ENCODE measurements at places on chromosomes 5 and 9.

DNA sequence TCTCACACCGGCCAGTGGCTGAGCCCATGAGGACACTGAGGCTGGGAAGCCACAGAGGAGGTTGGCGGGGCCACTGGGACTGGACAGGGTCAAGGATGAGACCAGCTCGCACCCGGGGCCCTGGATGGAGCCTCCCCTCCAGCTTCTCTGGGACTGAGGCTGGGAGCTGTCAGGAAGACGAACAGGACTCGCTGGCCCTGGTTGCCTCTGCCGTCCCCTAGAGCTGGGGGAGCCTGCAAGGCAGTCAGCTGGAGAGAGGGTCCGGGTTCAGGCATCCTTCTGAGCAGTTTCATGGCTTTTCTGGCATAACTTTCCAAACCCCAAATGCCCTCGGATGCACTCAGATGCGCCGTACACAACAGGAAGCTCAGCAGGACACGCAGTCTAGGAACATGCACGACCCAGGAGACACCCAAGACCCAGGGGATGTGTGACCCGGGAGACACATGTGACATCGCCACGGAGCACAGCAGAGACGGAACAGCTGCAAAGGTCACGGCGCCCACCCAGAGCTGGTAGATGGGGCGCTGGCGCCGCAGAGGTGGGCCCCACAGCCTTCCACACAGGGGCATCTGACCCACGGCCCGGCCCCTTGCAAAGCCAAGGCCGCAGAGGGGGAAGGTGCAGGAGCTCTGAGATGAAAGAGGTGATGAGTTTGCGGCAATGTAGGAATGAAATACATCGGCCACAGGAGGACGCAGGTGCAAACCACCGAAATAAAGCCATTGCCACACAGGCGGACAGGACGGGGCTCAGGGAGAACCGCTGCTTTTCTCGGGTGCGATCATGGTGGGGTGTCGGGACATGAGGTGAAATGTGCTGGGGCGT is 17.1 kb downstream of the TPPP start:
- H3K4me3 ChIP-seq: no peak overlapping the region
- H3K36me3 ChIP-seq: no peaks in the 10 kb centered on the region
- H3K27me3 ChIP-seq: peaks cover 30% of the 10 kb centered on the region
- H3K27ac ChIP-seq: no peak overlapping the region
- DNase-seq: no peak

GRCh38 chr5:111672099-111672498 is 84.9 kb downstream of the NREP start:
- no peaks in the 10 kb centered on the region for H3K36me3 ChIP-seq
- H3K4me1 ChIP-seq: no peaks in the 10 kb centered on the region
- H3K27me3 ChIP-seq: no peaks in the 10 kb centered on the region

DNA sequence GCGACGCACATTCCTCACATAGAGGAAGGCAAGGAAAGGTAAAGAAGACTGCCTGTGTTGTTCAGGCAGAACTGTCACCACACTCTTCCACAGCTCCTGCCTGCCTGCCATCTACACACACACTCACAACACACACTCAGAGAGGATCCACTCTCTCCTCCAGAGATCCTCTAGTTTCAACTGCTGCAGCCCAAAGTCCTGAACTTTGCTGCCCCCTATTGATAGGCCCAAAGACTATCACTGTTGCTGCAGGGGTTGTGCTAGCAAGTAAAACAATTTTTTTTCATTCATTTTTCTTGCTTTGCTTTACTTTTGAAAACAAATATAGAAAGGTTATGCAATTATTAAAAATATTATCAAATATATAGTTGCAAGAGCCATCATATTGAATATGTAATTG is 5.9 kb upstream of the CFAP90 start:
- H3K27ac ChIP-seq: no peak overlapping the region
- no peaks in the 10 kb centered on the region for H3K36me3 ChIP-seq
- no peaks in the 10 kb centered on the region for H3K4me1 ChIP-seq
- no peak overlapping the region for H3K4me3 ChIP-seq
- H3K27me3 ChIP-seq: no peaks in the 10 kb centered on the region

- peak; percentile 12 for DNase-seq
- no peaks in the 10 kb centered on the region for H3K36me3 ChIP-seq
- H3K4me3 ChIP-seq: no peak overlapping the region
- H3K27me3 ChIP-seq: no peaks in the 10 kb centered on the region
- no peak overlapping the region for H3K27ac ChIP-seq
Observed at GRCh38 chr5:56640763-56641406, 174.5 kb upstream of the MAP3K1 start.

DNA sequence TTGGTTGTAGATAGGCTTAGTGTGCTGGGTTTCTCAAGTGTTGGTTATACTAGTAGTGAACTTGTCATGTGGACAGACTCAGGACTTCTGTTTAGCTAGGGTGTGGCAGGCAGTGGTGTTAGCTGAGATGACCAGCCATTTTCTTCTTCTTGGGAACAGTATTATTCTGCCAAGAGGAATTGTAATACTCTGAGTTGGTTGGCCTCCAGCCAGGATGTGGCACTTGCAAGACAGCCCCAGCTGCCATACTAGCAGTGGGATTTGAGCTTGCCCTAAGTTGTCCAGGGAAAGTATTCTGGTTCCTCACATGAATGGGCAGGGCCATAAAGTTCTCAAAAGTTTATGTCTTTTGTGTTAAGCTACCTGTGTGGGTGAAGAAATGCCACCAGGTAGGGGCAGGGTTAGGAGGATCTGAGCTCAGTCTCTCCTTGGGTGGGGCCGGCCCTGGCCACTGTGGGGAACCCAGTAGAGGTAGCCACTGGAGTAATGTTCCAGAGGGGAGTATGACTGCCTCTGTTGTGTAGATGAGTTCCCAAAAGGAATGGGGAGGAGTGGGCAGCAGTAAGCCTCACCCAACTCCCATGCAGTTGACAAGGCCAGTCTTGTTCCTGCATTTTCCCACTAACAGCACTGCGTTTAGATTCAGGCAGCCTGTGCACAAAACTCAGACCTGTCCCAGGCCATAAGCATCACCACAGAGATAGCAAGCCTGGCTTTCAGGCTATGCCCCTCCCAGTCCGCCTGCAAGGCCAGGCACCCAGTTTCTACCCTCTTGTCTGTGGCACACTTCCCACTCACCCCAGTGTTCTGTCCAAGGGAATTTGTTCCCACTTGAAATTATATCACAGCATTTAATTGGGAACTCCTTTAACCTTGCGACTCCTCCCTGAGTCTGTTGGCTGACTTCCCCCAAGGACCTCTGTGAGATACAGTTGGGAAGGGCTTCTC is 250.7 kb downstream of the ANXA1 start:
- H3K36me3 ChIP-seq: no peaks in the 10 kb centered on the region
- H3K27ac ChIP-seq: no peak overlapping the region
- DNase-seq: no peak
- H3K4me3 ChIP-seq: no peak overlapping the region
- H3K27me3 ChIP-seq: no peaks in the 10 kb centered on the region
- H3K4me1 ChIP-seq: no peaks in the 10 kb centered on the region

GRCh38 chr5:171989276-171989675 is 17.2 kb downstream of the FBXW11 start:
- H3K36me3 ChIP-seq: no peaks in the 10 kb centered on the region
- H3K4me3 ChIP-seq: no peak overlapping the region
- no peak overlapping the region for H3K27ac ChIP-seq
- DNase-seq: no peak

- no peaks in the 10 kb centered on the region for H3K4me1 ChIP-seq
- no peak for DNase-seq
- no peak overlapping the region for H3K27ac ChIP-seq
- no peak overlapping the region for H3K4me3 ChIP-seq
Observed at GRCh38 chr5:172003746-172004145, 2.7 kb downstream of the FBXW11 start.

DNA sequence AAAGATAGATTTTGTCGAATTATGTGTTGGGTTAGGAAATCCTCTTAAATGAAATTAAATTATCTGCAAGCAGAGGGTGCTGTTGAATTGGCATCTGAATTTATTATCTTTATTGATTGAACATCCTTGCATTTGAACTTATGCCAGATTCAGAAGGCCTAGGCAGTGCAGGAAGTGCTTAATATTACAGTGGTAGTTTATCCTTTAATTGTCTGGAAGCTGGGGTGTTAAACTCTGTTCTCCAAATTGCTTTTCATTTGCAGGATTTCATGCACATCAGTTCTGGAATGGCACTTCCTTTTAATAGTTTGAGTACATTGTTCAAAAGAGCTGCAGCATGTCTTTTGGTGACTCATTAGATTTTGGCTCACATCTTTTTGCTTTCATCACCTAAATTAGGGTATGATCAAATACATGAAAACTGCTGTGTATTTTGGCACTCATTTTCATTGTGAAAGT is 186.3 kb downstream of the KDM4C start:
- H3K36me3 ChIP-seq: no peaks in the 10 kb centered on the region
- no peak for DNase-seq
- no peaks in the 10 kb centered on the region for H3K27me3 ChIP-seq
- peaks cover 9% of the 10 kb centered on the region for H3K4me1 ChIP-seq
- H3K27ac ChIP-seq: no peak overlapping the region

DNA sequence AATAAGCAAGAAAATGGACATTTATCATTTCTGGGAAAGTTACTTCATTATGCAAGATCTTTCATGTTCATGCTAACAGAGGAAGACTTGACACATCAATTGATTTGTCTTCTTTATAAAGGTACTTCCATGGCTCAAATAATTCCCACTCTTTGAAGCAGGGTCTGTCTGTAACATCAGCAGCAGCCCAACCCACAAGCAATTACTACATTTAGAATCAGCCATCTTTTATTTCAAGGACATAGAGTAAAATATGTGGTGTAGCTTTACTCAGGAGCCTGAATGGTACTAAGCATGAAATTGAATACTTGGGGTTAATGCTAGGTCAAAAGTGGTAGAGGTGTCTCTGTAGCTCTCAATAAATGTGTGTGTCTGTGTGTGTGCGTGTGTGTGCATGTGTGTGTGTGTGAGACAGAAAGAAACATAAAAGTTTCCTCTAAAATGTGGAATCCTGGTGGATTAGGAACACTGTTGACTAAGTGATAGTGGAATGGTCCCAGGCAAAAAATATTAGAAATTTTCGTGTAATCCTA is 581.1 kb downstream of the CAAP1 start:
- H3K27ac ChIP-seq: no peak overlapping the region
- H3K36me3 ChIP-seq: no peaks in the 10 kb centered on the region
- H3K4me3 ChIP-seq: no peak overlapping the region
- no peaks in the 10 kb centered on the region for H3K27me3 ChIP-seq
- DNase-seq: no peak

GRCh38 chr9:88663771-88664419 is 128.9 kb downstream of the NXNL2 start:
- H3K36me3 ChIP-seq: no peaks in the 10 kb centered on the region
- H3K4me3 ChIP-seq: no peak overlapping the region
- no peak for DNase-seq

DNA sequence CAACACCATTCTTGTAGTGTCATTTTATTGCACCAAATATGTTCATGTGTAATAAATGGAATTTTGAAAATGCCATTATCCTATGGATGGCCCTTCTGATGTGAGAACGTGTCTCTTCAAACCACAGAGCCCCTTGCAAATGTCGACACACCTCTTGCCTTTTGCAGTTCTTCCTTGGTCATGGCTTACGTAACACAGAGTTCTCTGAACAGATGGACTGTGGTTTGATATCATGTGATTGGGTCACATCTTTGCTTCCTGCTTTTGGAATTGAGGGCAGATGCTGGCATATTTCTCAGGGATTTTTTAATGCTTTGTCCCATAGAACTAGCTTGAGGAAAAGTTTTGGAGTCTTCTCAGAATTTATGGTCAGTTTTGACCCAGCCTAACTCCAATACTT is 4.6 kb downstream of the TGFBR1 start:
- no peaks in the 10 kb centered on the region for H3K27me3 ChIP-seq
- no peak for DNase-seq
- H3K27ac ChIP-seq: no peak overlapping the region
- H3K36me3 ChIP-seq: no peaks in the 10 kb centered on the region
- H3K4me3 ChIP-seq: no peak overlapping the region

- no peaks in the 10 kb centered on the region for H3K27me3 ChIP-seq
- H3K36me3 ChIP-seq: no peaks in the 10 kb centered on the region
- no peak for DNase-seq
- no peak overlapping the region for H3K4me3 ChIP-seq
- H3K4me1 ChIP-seq: peaks cover 38% of the 10 kb centered on the region
Observed at GRCh38 chr9:136029556-136029955, 65.5 kb downstream of the NACC2 start.

GRCh38 chr9:121690316-121690715 is 38.9 kb downstream of the DAB2IP start:
- no peak overlapping the region for H3K4me3 ChIP-seq
- no peaks in the 10 kb centered on the region for H3K27me3 ChIP-seq
- DNase-seq: no peak
- no peak overlapping the region for H3K27ac ChIP-seq
- no peaks in the 10 kb centered on the region for H3K4me1 ChIP-seq

DNA sequence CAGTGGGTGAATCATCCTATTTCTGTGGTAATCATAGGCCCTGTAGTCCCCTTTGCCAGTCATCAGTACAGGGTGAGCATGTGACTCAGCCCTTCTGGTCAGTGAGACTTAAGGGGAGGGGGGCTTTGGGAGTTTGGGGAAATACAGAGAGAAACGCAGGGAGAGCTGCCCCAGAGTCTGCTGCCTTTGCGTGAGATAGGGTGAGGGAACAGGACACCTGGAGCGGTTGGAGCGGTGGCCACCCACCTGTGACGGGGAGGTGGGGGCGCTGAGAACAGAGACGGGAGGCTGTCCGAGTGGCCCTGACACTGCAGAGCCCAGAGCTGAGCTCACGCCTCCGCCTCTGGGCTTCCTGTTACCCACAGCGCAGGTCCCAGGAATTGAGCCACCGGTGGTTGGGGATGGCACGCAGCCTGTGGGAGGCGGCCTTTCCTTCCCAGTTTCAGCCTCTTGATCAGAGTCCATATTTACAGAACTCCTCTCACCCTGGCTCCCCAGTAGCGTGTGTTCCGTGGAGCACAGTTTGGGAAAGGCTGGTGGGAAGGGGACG is 92.0 kb upstream of the ERCC6L2 start:
- no peaks in the 10 kb centered on the region for H3K4me1 ChIP-seq
- H3K4me3 ChIP-seq: no peak overlapping the region

- H3K4me3 ChIP-seq: no peak overlapping the region
- no peaks in the 10 kb centered on the region for H3K4me1 ChIP-seq
- H3K36me3 ChIP-seq: no peaks in the 10 kb centered on the region
- DNase-seq: no peak
- H3K27me3 ChIP-seq: no peaks in the 10 kb centered on the region
- H3K27ac ChIP-seq: no peak overlapping the region
Observed at GRCh38 chr5:84403773-84404172, 19.1 kb upstream of the EDIL3 start.

- H3K4me1 ChIP-seq: no peaks in the 10 kb centered on the region
- no peak overlapping the region for H3K4me3 ChIP-seq
- H3K27me3 ChIP-seq: no peaks in the 10 kb centered on the region
- no peak overlapping the region for H3K27ac ChIP-seq
- H3K36me3 ChIP-seq: no peaks in the 10 kb centered on the region
Observed at GRCh38 chr5:81815321-81815720, 64.4 kb upstream of the SSBP2 start.

Data from tibial nerve (tissue), 4 donors.